Karpas-422 (cell line): ENCODE measurements at places on chromosomes 5 and 9. TPM values are rescaled to one million over a fixed set of nuclear protein-coding genes. Genes with fewer than 3 reads are reported as not detected.

DNA sequence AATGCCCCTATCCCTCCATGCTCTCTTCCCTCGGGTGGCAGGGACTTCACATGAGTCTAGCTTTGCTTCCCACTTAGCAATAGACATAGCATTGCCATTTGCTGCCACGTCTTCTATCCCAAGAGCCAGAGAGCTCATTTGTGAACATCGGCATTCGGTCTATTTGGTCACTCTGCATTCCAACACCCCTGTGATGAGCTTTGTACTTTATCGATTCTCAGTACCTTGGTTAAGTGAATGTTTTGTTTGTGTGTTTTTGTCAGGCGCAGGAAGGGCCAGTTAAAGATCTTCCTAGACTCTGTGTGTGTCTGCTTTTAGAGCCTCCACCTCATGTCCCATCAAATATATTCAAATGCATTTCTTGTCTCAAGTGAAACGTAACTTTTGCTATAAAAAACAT, 141.7 kb downstream of the TARS1 start:
- H3K27ac ChIP-seq = no peak overlapping the region
- no peak overlapping the region for H3K4me3 ChIP-seq
- no peaks in the 10 kb centered on the region; the same call in 1 of the 2 replicates for H3K27me3 ChIP-seq
- DNase-seq = peak; percentile 4
- no peaks in the 10 kb centered on the region for H3K36me3 ChIP-seq

GRCh38 chr9:95065224-95065623, 252.3 kb downstream of the FANCC start:
- H3K27ac ChIP-seq = no peak overlapping the region
- no peaks in the 10 kb centered on the region for H3K27me3 ChIP-seq
- H3K36me3 ChIP-seq = no peaks in the 10 kb centered on the region
- H3K4me1 ChIP-seq = no peaks in the 10 kb centered on the region

GRCh38 chr9:109297899-109298298, 23.0 kb downstream of the EPB41L4B start:
- DNase-seq = no peak
- no peaks in the 10 kb centered on the region for H3K27me3 ChIP-seq
- H3K27ac ChIP-seq = no peak overlapping the region
- no peaks in the 10 kb centered on the region for H3K4me1 ChIP-seq

GRCh38 chr5:37815913-37816312, 23.9 kb downstream of the GDNF start:
- no peak overlapping the region for H3K4me3 ChIP-seq
- H3K27ac ChIP-seq = no peak overlapping the region
- no peaks in the 10 kb centered on the region for H3K27me3 ChIP-seq
- H3K4me1 ChIP-seq = no peaks in the 10 kb centered on the region
- no peaks in the 10 kb centered on the region for H3K36me3 ChIP-seq

DNA sequence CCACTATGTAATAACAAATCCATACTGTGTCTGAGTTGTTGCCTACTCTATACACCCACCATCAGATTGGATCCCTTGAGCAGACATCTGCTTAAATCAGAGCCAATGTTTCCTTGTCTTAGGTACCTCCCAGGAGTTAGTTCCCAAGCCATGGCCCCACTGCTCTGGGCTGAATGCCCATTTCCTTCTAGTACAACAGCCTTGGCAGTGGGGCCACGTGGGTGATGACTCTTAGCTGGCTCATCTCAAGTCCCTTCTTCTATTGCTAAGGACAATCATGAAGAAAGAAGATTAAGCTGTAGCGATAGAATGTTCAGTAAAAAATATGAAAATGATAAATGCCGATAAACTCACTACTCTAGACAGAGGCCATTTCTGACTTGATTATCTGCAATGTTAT, 16.6 kb downstream of the PTGR1 start:
- no peaks in the 10 kb centered on the region for H3K36me3 ChIP-seq
- H3K27ac ChIP-seq = no peak overlapping the region
- no peak overlapping the region for H3K4me3 ChIP-seq
- no peaks in the 10 kb centered on the region for H3K4me1 ChIP-seq

DNA sequence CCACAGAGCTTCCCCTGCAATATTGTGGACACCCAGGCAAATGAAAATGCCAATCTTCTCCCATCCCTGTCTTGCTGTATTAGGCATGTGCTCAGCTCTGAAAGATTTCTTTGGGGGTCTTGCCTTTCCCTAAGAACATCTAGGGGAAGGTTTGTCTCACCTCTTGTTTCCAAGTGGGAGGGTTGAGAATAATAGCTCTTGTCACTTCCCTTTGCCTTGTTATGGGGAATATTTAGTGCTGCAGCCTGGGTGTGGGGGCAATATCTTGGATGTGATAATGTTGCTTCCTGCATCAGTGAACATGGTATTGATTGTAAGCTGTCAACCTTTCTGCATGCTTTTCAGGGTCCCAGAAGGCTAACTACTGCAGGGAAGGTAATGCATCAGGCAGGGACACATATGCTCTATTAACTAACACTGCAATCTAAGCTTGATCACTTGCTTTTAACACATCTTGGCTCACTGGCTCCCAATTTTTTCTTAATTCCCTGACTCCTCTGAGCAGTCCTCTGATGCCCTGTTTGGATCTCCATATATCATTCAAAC, 66.1 kb upstream of the GPR151 start:
- DNase-seq = no peak
- H3K4me3 ChIP-seq = no peak overlapping the region
- no peaks in the 10 kb centered on the region for H3K36me3 ChIP-seq
- H3K27me3 ChIP-seq = no peaks in the 10 kb centered on the region
- no peak overlapping the region for H3K27ac ChIP-seq

ANKRD33B gene
- total RNA-seq = 0.48 and 0.90 TPM in 2 replicates

FYB1 gene
- total RNA-seq = 2.7 and 2.8 TPM in 2 replicates

AGXT2 gene
- total RNA-seq = not detected in 2 replicates

DENND4C gene
- total RNA-seq = 42.8 and 47.9 TPM in 2 replicates
